ENCODE measurements at places on chromosomes 3 and 15.

DNA sequence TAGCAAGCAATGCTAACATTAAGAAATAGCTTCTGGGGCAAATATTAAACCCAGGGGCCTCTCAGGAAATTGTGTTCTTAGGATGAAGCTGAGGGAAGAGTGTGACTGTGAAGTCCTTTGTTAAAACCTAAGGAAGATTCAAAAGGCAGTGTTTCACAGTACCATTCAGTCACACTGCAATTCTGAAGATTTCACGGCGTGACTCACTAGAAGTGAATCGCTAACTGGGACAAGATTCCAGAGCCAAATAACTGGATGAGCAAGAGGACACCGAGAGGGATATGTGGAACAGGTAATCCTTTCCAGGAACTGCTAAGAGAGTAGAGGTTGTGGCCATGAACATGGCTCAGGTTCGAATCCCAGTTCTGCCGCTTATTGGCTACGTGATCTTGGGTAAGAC lies 61.8 kb upstream of the SMAD3 start:
- no peak overlapping the region for H3K4me3 ChIP-seq
- no peak for DNase-seq
- no peaks in the 10 kb centered on the region for H3K36me3 ChIP-seq
- peaks cover 2% of the 10 kb centered on the region for H3K27me3 ChIP-seq

GRCh38 chr3:30645077-30645476 lies 38.7 kb downstream of the TGFBR2 start:
- peak overlapping the region; percentile 94 for H3K27ac ChIP-seq
- H3K4me3 ChIP-seq: peak overlapping the region; percentile 80
- no peaks in the 10 kb centered on the region for H3K27me3 ChIP-seq
- peaks cover 69% of the 10 kb centered on the region for H3K4me1 ChIP-seq

DNA sequence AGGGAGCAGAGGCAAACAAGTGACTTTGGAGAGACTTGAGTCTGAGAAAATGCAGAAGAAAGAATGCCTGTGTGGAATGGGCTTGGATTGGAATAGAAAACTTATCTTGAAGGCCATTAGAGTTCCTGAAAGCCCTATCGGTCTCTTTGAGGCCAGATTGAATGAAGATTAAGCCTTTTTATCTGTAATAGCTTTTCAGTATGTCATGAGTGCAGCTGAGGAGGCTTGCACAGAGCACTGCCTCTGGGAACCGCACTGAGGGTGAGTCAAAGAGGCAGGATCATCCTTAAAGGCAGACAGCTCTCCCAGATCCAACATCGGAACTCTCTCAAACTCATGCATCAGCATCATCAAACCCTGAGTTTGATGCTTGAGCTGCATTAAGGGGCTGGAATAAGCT lies 515.2 kb downstream of the NTRK3 start:
- no peak for DNase-seq
- no peak overlapping the region for H3K4me3 ChIP-seq
- peaks cover 2% of the 10 kb centered on the region for H3K27me3 ChIP-seq
- H3K36me3 ChIP-seq: no peaks in the 10 kb centered on the region
- peaks cover 3% of the 10 kb centered on the region for H3K4me1 ChIP-seq

- H3K27me3 ChIP-seq: no peaks in the 10 kb centered on the region
- no peak overlapping the region for H3K27ac ChIP-seq
- DNase-seq: no peak
- peaks cover 4% of the 10 kb centered on the region for H3K36me3 ChIP-seq
- H3K4me1 ChIP-seq: peaks cover 44% of the 10 kb centered on the region
- H3K4me3 ChIP-seq: peak overlapping the region; percentile 33
Observed at GRCh38 chr3:114218006-114218405, 19.4 kb downstream of the ZNF80 start.

DNA sequence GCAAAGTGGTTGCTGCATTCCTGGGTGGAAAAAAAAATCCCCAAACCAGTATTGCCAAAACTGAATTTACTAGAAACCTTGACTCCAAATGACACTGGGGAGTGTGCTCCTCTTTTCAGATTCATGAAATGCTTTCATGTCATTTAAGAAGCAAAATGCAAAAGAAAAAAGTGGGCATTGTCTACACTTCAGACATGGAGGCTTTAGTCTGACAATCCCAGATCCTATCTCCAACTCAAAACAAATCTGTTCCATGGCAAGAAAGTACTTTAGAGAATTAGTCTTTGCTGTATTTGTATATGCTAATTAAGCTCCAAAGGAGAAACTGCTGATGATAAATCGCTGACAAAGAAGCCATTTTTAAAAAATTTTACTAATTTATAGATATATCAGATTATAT lies 366.7 kb downstream of the MAGI1 start:
- H3K4me1 ChIP-seq: no peaks in the 10 kb centered on the region
- DNase-seq: no peak
- no peaks in the 10 kb centered on the region for H3K27me3 ChIP-seq
- H3K4me3 ChIP-seq: no peak overlapping the region

DNA sequence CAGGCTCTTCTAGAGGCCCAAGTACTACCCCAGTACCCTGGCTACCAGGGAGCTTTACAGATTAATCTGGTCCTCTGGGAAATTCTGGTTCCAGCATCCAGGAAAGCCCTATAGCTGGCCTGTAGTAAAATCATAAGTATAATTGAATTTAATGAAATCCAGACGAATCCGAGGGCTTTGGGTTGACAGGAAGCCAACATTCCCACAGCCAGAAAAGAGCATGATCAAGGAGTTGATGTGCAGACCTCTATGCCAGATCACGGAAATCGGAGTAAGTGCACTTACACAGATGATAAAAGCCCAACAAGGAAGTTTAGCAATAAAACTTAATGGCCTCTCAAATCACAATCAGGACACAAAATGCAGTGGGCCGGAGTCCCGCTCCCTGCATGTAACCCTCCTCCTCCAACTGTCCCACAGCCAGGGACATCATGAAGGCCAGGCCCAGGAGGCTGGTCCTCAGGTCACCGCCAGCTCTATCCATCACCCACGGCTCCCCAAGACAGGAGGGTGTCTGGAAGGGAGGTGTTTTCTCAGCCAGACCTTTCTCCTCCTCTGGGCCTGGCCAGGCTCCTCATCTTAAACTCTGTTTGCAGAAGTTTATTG lies 62.8 kb upstream of the SEC22A start:
- H3K4me1 ChIP-seq: no peaks in the 10 kb centered on the region
- peaks cover 3% of the 10 kb centered on the region for H3K36me3 ChIP-seq
- no peak overlapping the region for H3K27ac ChIP-seq
- no peak for DNase-seq

DNA sequence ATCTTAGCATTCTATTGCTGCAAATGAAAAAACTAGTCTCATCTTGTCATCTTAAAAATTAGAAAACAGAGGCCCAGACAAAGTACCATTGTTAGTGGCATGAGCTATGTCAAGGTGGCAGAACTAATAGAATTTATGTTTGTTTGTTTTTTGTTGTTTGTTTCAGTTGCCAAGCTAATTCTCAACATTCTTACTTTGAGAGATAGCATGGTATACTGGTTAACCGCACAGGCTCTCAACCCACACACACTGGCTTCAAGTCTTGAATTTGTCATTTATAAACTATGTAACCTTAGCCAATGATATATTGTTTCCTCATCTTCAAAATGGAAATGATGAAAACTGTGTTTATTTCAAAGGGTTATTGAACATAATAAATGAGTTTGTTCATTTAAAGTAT lies 367.6 kb upstream of the PLSCR5 start:
- H3K4me3 ChIP-seq: no peak overlapping the region
- no peaks in the 10 kb centered on the region for H3K27me3 ChIP-seq
- no peak for DNase-seq
- no peaks in the 10 kb centered on the region for H3K36me3 ChIP-seq
- H3K4me1 ChIP-seq: no peaks in the 10 kb centered on the region
- no peak overlapping the region for H3K27ac ChIP-seq
